Stimulated activated naive CD8-positive, alpha-beta T cell treated with anti-CD3 and anti-CD28 coated beads, Interleukin-15, amount 100 ng/mL, for 72 hours (primary cell): ENCODE measurements at places on chromosomes 7 and 10.
A peak's percentile ranks its signal among the peaks of the same experiment; 100 is the strongest.

- DNase-seq, result no peak
These were observed 39.9 kb upstream of the SMNDC1 start for GRCh38 chr10:110344622-110345021.

- no peak for DNase-seq
These were observed 370.0 kb upstream of the AUTS2 start for GRCh38 chr7:69228212-69228811.

DNA sequence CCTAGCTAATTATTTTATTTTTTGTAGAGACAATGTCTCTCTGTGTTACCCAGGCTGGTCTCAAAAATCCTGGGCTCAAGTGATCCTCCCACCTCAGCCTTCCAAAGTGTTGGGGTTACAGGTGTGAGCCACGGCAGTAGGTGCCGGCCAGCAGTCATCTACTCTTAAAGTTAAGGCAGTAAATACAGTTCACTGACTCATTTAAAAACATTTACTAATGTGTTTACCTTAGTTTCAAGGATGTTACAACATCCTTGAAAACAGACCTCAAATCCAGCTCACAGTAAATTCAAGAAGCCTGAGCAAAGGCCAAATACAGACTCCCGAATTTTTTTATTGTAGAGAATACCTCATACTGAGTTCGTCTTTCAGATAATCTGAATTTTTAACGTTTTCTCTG, 29.6 kb upstream of the ABCB4 start:
- no peak for DNase-seq

GRCh38 chr7:37065779-37066271, 341.5 kb upstream of the AOAH start:
- DNase-seq, result no peak

DNA sequence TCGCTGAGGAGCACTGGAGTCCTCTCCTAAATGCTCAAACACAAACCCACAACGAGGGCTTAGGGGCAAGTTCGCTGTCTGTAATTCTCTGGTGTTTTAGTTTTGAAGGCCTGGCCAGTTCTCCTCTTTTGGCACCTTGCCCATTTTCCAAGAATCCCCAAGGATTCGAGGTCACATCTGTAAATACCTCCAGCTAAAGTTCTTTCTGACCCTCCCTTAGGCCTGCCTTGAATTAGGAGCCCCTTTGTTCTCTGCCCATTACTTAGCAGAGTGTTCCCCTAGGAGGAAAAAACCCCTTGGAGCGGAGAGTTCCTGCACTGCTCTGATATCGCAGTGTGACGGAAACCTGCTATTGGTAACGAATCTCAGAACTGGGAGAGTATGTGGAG, 743 bp upstream of the PYROXD2 start:
- no peak for DNase-seq

DNA sequence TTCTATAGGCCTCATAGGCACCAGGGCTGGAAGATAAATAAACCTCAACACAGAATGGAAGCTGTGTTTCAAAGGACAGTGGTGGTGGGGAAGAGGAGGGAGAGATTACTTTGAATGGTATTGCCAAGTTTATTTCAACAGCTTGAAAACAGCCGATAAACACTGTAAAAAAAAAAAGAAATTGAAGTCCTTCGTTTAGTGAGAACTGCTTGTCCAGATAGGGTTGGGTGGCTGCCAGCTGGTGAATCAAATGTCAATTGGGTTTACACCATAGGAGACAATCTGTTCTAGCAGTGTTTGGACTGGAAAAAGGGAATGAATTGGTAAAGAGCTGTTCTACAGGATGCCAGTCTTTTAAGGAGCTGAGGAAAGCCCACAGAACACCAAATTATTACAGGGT, 254.8 kb downstream of the PHF14 start:
- no peak for DNase-seq

DNA sequence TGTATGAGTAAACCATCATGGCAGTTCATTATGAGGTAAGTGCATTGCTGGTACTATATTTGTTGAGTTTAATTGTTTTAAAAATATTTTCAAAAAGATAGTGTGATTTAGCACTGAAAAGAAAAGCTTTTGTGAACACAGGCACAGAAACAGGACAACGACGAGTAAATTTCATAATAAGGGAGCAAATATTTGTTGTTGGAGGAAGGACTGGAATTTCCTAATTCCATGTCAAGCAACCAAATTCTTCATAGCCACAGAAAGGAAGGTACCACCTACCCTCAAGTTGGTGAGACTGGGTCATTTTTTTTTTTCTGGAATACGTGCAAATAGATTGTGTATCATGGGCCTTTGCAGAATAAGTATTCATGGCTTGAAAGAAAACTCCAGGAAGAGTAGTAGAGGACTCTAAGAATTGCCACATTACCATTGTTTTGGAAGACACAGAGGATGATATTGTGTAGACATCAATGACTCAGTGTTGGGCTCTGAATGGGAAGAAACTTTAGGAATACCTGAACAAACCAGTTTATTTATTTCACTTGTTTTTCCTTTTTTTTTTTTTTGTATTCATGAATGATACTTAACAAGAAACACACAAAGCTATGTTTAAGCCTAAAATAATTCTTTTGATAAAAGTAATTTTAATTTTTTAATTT, 7.8 kb downstream of the UBE2D4 start:
- DNase-seq, result no peak

DNA sequence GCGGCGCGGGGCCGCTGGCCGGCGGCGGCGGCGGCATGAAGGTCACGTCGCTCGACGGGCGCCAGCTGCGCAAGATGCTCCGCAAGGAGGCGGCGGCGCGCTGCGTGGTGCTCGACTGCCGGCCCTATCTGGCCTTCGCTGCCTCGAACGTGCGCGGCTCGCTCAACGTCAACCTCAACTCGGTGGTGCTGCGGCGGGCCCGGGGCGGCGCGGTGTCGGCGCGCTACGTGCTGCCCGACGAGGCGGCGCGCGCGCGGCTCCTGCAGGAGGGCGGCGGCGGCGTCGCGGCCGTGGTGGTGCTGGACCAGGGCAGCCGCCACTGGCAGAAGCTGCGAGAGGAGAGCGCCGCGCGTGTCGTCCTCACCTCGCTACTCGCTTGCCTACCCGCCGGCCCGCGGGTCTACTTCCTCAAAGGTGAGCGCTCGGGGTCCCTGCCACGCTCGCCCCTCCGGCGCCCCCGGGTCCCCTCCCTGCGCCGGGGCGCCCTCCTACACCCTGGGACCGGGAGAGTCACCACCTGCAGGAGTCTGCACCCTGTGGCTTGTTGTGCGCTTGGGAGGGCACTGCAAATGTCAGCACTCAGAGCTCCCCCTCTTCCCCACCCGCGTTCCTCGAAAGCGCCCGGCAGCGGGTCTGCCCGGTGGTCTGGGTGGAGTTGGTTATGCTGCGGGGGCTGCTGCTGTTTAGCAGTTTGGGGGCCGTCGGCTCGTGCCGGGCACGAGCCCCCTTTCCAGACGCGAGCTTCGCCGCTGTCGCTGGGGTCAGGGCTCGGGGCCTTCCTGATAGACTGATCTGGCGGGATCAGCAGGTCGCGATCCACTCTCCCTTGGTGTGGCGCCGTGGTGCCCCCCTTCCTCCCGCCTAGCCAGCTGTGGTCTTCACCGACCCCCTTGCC, 627 bp downstream of the DUSP5 start:
- peak; percentile 74 for DNase-seq

DNA sequence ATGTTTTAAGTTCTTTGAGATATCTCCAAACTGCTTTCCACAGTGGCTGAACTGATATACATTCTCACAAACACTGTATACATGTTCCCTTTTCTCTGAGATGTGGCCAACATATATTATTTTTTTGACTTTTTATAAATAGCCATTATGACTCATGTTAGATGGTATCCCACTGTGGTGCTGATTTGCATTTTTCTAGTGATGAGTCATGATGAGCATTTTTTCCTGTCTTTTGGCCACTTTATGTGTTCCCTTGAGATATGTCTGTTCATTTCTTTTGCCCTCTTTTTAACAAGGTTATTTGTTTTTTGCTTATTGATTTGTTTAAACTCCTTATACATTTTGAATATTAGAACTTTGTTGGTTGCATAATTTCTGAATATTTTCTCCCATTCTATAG, 1055.1 kb downstream of the NXPH1 start:
- no peak for DNase-seq

DNA sequence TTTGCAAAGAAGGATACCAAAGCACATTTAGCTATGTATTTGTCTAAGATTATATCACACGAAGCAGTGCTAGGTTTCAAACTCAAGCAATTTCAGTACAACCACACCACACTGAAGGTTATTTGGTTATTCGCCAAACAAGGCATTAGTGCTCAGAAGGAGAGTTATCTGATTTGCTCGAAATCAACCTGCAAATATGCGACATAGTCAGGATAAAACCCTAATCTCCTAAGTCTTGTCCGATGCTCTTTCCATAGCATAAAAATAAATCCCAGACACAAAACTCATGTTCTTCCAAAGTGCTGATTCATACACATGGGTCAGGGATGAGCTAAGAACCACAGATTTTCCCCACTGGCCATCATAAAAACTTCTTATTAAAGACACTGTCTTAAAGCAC, 1288.0 kb upstream of the SORCS1 start:
- no peak for DNase-seq

- no peak for DNase-seq
These were observed 25.6 kb downstream of the YKT6 start for GRCh38 chr7:44226396-44226753.

DNA sequence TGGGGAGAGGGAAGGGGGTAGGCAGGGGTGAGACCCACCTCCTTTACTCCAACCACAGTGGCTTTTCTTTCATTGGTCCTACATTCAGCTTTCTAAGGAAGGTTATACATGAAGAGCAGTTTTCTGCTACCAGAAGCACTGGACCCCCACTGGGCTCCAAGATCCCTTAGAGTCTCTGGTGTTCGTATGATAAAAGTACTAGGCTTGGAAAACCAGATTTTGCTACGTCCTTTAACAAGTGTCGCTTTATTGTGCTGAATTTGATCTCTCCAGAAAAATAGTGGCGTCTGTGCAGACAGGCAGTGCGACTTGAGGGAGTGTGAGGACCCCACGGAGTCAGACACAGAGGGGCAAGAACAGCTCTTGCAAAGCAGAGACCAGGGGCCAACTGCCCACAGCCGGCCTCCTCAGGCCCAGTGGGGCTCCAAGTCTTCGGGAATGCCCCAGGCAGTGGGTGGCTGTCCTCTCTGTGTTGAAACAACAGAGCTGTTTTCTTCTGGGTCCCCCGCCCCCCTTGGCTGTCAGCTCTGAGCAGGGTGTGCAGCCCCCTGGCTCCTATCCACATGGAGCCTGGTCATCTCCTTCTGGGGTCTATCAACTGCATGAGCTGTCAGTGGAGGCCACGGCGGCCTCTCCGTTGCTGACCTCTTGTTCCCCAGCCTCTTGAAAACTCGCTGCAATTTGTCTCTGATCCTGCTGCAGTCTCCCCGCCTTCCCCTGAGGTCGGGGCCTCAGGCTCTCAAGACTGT, 333.2 kb downstream of the RPS24 start:
- no peak for DNase-seq

DNA sequence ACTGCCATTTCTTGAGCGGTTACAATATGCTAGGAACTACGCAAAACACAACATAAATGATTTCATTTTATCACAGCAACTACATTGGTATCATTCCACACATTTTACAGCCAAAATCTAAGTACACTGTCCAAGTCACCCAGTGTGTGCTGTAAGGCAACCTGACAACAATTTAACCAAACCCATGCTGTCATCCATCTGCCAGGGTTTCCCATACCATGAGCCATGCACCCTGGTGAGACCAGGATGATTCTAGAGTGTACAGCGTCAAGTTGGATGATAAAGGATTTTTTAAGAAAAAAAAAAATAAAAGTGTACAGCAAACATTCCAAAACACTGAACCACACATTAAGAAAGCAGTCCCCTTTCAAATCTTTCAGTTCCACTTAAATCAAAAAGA, 52.9 kb downstream of the PIK3AP1 start:
- no peak for DNase-seq

- DNase-seq, result no peak
These were observed 263.8 kb downstream of the PTPRN2 start for GRCh38 chr7:158323741-158324396.

GRCh38 chr7:66182920-66183319, 22.2 kb upstream of the TPST1 start:
- DNase-seq, result no peak

DNA sequence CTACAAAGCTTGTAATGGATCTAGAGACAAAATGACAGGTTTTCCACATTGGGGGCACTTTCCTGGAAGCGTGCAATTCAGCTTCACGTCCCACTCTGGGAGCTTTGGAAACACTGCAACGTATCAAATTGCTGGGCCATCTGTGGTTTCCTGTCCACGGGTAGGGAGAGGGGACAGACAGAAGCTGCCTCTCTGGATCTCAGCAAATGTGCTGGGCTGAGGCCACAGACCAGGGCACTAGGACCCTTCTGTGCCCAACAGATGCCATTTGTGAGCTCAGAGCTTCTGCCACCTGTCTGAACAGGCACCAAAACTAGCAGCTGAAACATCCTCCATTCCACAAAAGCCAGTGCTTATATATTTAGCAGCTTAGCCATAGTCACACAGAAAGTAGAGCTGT, 40.9 kb upstream of the FRMD4A start:
- no peak for DNase-seq

GRCh38 chr10:34018129-34018528, 683.7 kb upstream of the NRP1 start:
- DNase-seq, result no peak

- no peak for DNase-seq
These were observed 14.7 kb downstream of the CNPY1 start for GRCh38 chr7:155531681-155532080.
